ENCODE measurements at places on chromosomes 3 and 15. TPM values are rescaled to one million over a fixed set of nuclear protein-coding genes. Genes with fewer than 3 reads are reported as not detected.
A peak's percentile ranks its signal among the peaks of the same experiment; 100 is the strongest.

Gene PROK2
- 6.5 TPM for total RNA-seq

Gene LRRK1
- 0.17 TPM for total RNA-seq

Gene SPESP1
- not detected for total RNA-seq

DNA sequence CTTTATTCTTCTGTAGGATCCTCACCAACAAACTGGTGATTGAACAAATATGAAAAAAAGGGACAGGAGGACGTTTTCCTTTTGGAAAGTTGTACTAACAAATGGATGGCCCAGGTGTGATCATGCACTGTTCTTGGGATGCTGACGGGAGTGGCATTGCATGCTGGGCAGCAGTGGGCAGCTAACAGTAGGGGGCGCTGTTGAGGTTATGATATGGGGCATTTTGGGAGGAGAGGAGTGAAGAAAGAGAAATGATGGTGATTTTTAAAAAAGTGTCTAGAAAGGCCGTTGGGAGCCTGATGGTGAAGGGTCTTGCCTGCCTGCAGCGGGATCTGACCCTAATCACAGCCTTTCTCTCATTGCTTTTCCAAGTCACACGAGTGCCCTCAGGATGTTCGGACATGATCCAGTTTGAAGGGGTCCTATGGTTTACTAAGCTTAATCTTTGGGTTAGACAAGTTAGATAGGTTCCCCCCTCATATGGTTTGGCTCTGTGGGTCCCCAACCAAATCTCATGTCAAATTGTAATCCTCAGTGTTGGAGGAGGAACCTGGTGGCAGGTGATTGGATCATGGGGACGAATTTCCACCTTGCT is 46.2 kb upstream of the PRTG start:
- no peaks in the 10 kb centered on the region for H3K27me3 ChIP-seq
- no peak overlapping the region for H3K27ac ChIP-seq
- no peaks in the 10 kb centered on the region for H3K36me3 ChIP-seq
- DNase-seq: peak; percentile 41
- H3K4me3 ChIP-seq: no peak overlapping the region

DNA sequence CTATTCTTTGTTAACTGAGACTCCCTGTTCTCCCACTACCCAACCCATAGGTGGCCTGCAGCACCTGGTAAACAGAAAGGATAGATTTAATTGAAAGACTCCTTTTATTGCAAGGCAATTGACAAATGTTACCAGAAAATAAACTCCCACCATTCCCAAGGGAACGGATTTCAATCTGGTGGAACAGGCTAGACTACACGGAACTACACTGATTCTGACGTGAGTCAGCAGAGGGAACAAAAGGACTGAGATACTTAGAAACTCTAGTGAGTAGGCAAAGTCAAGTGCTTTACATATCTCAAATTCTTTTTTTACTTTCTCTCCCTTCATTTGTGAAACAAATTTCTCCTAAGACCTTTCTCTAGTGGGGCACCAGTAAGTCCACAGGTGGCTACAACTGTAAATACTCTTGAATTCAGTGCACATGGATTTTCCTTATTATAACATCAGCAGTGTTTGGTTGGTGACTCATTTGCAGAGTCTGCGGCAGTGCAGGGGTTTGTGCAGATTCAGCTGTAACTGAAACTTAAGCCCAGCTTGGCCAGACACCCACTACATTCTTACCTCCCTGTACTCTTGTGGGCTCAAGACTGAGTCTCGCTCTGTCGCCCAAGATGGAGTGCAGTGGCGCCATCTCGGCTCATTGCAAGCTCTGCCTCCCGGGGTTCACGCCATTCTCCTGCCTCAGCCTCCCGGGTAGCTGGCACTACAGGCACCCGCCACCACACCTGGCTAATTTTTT is 34.3 kb upstream of the PLSCR2 start:
- DNase-seq: no peak
- no peaks in the 10 kb centered on the region for H3K27me3 ChIP-seq
- no peaks in the 10 kb centered on the region for H3K4me1 ChIP-seq
- H3K27ac ChIP-seq: no peak overlapping the region
- no peaks in the 10 kb centered on the region for H3K36me3 ChIP-seq
- no peak overlapping the region for H3K4me3 ChIP-seq

- H3K36me3 ChIP-seq: no peaks in the 10 kb centered on the region
- no peak for DNase-seq
- no peak overlapping the region for H3K27ac ChIP-seq
- H3K4me3 ChIP-seq: no peak overlapping the region
- H3K27me3 ChIP-seq: peaks cover 11% of the 10 kb centered on the region
Measured at GRCh38 chr15:66982816-66983215, 82.6 kb upstream of the SMAD3 start.

- no peak for DNase-seq
- H3K27ac ChIP-seq: no peak overlapping the region
- H3K36me3 ChIP-seq: no peaks in the 10 kb centered on the region
- no peak overlapping the region for H3K4me3 ChIP-seq
- no peaks in the 10 kb centered on the region for H3K4me1 ChIP-seq
- H3K27me3 ChIP-seq: no peaks in the 10 kb centered on the region
Measured at GRCh38 chr15:42097018-42097417, 2.7 kb upstream of the PLA2G4D start.
